COR-L47 (cell line): ENCODE measurements at places on chromosomes 16 and 17.

- DNase-seq: no peak
Observed at GRCh38 chr17:43033948-43034881, 9.2 kb downstream of the RND2 start.

GRCh38 chr16:30839523-30840227, 52.7 kb upstream of the ZNF629 start:
- DNase-seq: peak; percentile 26

GRCh38 chr16:74936902-74937560, 47.9 kb downstream of the WDR59 start:
- no peak for DNase-seq

DNA sequence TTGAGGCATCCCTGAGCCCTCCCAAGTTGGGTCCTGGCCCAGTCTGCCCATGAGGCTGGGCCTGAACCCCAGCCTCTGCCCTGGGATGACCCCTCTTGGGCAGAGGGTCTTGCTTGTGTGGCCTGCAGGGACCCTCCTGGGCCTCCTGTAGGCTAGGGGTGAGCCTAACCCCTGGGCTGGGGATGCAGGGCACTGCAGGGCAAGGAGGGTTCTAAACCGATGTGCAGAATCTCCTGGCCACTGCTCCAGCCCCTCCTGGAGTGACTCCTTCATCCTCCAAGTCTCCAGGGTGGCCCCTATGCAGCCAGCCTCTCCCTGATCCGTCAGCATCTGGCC, 37.5 kb downstream of the LGALS9 start:
- DNase-seq: no peak

GRCh38 chr17:78258323-78259191, 27.1 kb downstream of the TMEM235 start:
- peak; percentile 96 for DNase-seq

DNA sequence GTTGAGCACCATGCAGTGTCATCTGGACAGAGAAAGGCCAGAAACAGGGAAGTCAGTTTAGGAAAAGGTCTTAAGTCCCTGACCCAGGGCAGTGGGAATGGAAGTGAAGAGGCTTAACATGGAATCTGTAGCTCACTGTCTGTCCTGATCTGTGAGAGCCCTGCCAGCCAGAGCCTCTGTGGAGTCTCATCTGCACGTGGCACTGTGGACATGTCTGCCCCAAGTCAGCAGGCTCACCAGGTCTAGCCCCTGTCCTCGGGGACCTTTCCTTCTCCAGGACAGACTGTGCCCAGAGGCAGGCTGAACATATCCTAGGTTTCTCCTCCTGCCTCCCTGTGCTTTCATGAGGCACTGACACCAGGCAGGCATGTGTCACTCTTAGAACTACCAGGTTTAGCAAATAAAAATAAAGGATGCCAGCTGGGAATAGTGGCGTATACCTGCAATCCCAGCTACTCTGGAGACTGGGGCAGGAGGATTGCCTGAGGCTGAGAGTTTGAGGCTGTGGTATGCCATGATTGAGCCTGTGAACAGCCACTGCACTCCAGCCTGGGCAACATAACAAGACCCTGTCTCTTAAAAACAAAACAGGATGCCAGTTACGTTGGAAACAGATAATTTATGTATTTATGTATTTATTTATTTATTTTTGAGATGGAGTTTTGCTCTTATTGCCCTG, 22.4 kb downstream of the UNK start:
- DNase-seq: no peak

- no peak for DNase-seq
Observed at GRCh38 chr17:67270416-67270815, 25.4 kb upstream of the HELZ start.
